ENCODE measurements at places on chromosomes 2 and 18.

DNA sequence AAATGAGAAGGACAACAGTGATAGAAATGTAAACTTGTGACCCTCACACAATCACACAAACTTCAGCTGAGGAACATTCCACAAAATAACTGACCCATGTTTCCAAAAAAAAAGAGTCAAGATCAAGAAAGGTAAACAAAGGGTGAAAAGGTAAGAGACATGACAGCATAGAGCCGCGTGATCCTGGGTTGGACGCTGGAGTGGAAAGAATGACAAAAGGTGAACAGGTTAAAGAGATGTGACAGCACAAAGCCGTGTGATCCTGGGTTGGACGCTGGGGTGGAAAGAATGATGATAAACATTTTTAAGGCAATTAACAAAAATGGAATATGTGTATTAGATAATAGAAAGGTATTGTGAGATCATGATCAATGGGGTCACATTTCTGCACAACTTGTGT, 110.3 kb downstream of the SNTG2 start:
- no peak for DNase-seq

- no peak for DNase-seq
These were observed 142.4 kb downstream of the THADA start for GRCh38 chr2:43453179-43454170.

DNA sequence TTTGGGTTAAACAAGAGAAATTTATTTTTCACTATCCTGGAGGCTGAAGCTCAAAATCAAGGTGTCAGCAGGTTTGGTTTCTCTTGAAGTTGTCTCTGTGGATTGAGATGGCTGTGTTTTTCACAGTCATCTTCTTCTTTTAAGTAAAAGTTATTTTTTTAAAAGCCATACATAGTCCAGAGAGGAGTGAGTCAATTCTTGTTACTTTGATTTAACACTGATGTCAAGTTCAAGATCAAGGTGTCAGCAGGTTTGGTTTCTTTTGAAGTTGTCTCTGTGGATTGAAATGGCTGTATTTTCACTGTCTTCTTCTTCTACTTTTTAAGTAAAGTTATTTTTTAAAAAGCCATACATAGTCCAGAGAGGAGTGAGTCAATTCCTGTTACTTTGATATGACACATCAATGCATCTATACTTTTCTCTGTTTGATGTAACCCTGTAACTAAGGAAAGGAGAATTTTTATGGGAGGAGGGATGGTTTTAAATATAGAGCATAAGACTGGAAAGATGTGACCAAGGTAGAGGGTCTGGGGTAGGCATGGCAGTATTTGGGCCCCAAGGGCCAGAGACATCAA, 22.5 kb upstream of the RASGRP3 start:
- DNase-seq = no peak

- no peak for DNase-seq
These were observed 146.3 kb upstream of the L3MBTL4 start for GRCh38 chr18:6561016-6561415.

GRCh38 chr2:43370705-43371104, 144.3 kb upstream of the ZFP36L2 start:
- DNase-seq = no peak

- no peak for DNase-seq
These were observed 136.7 kb upstream of the ZFP36L2 start for GRCh38 chr2:43363120-43363519.

DNA sequence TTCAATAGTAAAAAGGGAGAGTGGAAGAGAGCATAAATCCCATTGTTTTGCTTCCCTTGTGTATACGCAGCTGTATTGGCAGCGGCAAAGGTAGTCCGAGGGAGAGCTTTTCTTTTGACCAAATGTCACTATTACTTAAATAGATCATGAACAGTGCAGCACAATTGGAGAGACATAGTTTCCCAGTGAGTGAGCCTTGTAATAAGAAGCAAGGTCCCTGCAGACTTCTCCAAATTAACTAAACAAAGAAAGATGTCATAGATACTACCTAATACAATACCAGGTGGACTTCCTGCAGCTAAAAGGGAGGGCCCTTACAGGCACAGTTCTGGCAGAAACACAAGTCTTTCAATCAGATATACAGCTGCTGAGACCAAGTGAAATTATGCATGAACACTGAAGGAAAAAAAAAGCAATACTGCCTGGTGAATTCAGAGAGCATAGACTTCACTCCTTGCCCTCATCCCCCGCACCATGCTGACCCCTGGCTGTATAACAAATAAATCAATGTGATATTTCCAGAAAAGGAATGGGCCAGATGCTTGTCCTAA, 404.7 kb upstream of the CDH2 start:
- no peak for DNase-seq

DNA sequence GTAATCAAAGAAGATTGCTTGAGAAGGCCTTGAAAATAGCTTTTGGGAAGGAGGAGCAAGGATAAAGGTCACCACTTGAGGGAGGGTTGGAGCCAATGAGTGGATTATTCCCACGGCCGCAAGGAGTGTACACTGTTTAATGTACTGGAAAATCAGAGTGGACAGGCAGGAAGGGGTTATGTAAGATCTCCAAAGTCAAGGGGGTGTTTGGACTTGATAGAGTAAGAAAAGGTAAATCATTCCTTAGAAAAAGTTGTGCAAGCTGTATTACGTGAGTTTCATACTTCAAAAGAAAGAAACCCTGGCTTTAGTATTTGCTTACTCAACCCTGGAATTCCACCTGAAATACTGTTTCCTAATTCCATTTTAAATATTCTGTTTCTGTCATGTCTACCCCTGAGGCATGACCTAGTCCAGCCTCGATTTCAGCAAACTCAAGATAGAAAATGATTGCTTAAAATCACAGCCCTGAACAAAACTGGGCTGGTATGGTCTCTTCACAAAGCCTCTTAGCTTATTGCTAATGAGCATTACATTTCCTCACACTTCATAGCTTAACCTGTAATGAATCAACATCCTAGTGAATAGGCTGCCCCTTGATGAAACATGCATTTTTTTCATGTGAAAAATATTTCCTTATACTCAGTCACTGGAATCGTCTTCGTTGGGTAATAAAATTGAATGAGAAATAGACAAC, 1.1 kb downstream of the MREG start:
- peak; percentile 68 for DNase-seq

DNA sequence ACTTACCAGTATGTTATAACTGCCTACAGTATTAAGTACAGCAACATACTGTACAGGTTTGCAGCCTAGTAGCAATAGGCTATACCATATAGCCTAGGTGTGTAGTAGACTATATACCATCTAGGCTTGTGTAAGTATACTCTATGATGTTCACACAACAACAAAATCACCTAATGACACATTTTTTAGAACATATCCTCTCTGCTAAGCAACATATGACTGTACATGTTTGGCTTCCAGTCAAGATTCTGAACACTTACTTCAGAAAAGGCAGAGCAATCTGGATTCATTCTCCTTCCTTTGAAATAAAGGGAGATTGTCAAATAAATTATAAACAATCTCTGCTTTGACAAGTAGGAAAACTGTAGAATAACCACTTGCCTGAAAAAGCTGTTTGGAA, 81.8 kb downstream of the EXOC6B start:
- no peak for DNase-seq

GRCh38 chr2:158484892-158485556, 28.3 kb downstream of the PKP4 start:
- DNase-seq = no peak

GRCh38 chr2:69531186-69531585, 94.0 kb upstream of the NFU1 start:
- DNase-seq = no peak

- DNase-seq = no peak
These were observed 246.4 kb upstream of the PXDN start for GRCh38 chr2:1990724-1991123.

DNA sequence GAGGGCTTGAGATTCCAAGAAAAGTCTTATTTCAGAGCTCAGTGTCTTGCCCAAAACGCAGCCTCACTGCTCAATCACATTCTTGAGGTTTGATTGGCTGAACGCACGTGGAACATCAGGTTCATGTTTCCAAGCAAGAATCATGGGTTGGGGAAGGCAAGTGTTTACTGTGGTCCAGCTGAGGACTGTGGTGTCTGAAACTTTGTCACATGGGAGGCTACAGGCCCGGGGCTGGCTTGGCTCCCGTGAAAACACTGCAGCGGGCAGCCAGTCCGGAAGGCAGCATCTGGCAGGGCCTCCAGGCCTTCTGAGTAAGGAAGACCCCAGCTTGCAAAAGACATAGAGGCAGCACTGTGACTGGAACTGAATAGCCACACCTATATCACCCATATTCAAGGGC, 84.7 kb downstream of the POLR1A start:
- DNase-seq = no peak

GRCh38 chr2:27869763-27870162, 20.4 kb downstream of the RBKS start:
- DNase-seq = no peak

DNA sequence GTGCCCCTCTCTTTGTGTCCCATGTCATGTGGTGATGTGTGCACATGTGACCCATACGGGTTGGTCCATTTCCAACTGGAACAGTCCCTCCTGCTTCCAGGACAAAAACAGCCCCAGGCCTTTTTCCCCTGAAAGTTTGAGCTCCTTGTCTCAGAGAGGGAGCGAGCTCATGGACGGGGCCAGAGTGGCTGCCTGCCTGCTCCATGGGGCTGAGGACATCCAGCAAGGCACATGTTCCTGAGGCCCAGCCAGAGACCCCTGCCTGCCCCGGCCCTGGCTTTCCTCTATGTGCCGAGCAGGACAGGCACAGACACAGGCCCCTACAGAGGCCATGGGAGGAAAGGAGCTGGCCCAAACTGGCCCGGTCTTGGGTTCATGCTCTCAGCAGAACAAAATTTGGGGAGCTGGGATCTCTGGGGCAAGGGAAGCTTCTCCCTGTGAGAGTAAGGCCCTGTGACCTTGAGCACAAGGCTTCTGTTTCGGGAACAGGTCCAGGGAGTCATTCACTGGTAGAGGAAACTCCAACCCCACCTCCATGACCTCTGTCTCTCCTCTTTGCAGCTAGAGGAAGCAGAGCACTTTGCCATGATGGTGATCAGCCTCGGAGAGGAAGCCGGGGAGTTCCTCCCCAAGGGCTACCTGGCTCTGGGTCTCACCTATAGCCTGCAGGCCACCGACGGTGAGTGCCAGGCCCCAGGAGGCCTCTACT, 105.8 kb upstream of the MCFD2 start:
- DNase-seq = no peak

DNA sequence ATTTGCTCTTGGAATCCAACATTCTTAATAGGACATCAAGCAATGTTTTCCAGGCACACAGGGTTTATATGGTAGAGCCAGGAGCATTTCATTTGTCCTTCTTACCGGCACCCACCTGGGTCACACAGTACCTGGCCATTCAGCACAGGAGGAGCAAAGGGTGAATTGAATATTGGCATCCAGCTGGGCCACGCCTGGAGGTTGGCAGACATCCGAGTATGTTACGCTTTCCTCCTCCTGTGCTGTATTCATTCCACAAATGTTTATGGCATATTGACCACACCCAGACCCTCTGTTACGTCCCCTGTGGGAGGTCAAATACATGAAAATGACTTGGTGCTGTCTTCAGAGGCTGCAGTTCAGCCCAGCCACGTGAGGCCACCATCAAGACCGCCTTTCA, 206.2 kb downstream of the RTP5 start:
- DNase-seq = no peak

- DNase-seq = no peak
These were observed 287.9 kb upstream of the EPAS1 start for GRCh38 chr2:46009315-46009714.

DNA sequence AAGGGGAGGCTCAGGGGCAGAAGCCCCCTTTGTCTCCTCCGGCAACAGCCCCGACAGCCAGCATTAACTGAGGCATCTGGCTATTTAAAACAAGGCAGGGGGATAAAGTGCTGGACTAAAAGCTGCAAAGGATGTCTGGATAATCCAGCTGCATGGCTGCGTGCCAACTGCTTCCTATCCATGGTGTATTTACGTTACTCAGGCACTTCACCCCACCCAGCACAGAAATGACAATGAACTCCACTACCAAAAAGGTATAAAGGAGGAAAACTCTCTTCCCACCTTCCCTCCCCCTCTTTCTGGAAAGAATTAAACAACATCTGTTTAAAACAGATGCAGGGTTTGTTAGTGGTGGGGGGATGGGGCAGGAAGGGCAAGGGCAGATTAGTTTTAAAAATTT, 82.5 kb downstream of the SPRED2 start:
- DNase-seq = peak; percentile 67

DNA sequence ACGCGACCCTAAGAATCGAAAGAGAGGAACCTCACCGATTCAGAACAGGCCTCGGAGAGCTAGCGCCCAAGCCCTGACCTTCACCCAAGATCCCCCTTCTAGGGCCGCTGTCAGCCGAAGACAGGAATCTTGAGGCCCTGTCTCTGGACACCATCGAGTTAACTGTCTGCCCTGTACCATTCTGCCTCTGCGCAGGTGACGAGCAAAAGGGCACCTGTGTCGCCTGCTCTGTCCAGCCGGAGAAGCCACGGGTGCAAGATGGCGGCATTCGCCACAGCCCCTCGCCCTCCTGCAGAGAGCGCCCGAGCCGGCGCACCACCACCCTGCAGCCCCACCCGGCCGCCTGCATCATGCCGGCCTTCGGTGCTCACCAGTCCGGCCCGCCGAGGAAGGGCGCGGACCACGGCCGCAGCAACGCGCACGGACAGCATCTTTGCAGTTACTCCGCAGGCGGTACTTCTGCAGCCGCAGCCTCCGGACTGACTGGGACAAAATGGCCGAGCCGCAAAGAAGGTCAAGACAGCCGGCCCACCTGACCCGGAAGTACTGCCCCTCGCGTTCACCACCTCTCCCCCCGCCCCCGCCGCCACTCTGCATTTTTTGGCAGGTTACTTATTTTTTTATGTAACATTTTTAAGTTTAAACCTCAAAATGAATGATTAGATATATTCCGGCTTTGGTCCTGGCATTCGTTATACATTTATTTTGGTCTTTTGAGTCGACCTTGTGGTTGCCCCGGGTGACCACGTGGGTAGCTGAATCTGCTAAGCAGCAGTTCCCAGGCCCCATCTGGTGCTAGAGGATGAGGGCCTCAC, at the start of gene ATP5F1A:
ATP5F1A (minus strand) TSS at position 496 of the 815 bp plus-strand sequence; CDS start at position 431, 65 bp downstream.
- peak; percentile 78 for DNase-seq

DNA sequence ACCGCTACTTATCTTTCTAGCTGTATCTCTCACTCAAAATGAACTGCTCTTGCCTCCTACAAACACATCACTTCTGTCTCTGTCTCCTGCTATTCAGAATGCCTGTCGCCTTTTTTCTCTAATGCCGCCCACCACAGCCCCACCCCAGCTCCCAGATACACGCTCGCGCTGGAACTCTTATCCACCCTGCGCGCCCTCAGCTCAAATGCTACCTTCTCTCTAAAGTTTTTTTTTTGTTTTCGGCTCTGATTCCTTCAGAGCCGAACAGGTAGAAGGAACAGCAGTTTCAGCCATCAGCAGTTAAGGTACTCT, 3.9 kb upstream of the SOS1 start:
- peak; percentile 20 for DNase-seq

Data from RWPE1 (cell line).